ENCODE measurements at places on chromosomes 6 and 20.

- DNase-seq = no peak
These were observed 42.1 kb upstream of the CDH22 start for GRCh38 chr20:46350201-46350985.

- no peak for DNase-seq
These were observed 21.8 kb upstream of the BTBD3 start for GRCh38 chr20:11895861-11896387.

DNA sequence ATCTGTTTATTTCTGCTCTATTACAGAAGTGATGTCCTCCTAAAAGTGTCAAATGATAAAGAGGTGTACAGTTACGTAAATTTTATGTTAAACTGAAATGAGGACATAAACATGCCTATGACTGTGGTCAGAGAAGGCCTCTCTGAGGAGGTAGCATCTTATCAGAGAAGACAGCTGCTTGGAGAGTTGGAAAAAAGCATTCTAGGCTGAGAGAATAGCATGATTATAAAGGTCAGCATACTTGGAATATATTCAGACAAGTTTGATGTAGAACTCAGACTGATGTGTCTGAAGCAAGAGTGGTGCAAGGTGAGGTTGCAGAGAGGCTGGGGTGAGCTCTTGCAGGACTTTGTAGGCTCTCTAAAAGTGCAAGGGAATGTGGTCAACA is 3.1 kb upstream of the PCNA start:
- no peak for DNase-seq

- no peak for DNase-seq
These were observed 68.6 kb downstream of the CDK19 start for GRCh38 chr6:110746680-110747079.

- no peak for DNase-seq
These were observed 3.1 kb upstream of the CSE1L start for GRCh38 chr20:49043000-49043399.
